ENCODE measurements at places on chromosomes 6 and 20.

DNA sequence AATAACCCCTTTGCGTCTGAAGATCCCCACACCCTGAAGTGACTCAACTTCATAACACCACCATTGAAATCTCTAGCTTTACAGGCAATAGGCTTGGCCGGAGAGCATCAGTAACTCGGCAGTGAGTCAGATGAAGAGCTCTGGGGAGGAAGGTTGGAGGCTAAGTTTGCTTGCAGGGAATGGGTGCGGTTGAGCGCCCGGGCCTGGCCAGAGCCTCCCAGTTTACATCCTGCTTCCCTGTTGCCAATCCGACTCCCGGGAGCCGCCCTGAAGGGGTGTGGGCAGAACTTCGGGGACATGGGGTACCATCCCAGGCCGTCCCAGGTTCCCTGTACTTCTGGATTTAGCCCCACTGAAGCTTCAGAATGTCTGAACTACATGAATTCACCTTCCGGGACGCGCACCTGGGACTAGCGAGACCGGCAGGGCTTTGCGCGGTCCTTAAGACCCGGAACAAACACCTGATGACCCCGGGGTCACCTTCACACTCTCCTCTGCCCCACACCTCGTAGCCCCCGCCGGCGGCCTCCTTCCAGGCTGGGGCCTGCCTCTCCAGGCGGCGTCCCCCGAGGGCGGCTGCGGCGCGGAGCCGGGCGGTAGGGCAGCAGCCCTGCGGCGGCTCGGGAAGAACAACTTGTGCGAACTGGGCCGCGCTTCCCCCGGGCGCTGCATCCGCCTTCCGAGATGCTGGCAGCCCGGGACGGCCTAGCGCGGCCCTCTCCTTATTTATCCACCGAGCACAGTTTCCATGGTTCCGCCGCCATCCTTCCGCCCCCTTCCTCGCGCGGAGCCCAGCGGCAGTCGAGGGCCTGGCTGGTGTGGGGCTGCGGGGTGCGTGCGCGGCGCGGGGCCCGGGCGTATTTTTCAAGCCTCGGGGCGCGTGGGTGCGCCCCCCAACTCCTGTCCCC lies 56.6 kb upstream of the RREB1 start:
- DNase-seq = peak; percentile 64

GRCh38 chr6:12715437-12715836 lies 1.1 kb upstream of the PHACTR1 start:
- no peak for DNase-seq

DNA sequence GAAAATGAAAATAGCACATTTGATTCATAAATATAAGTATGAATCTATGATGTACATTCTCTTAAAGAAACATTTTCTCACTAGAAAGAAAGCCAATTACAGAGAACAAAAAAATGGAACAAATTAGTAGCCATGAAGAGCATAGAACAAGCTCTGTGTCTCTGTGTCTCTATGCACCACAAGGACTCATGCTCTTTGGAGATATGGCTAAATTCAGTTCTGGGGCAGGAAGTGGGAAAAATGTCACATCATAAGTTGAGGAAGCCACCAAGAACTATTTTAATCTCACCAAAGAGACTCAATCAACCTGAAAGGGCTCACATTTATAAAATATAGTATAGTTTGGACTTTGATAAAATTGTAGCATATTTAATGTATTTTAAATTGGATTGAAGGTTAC lies 1259.8 kb upstream of the GJE1 start:
- DNase-seq = no peak

DNA sequence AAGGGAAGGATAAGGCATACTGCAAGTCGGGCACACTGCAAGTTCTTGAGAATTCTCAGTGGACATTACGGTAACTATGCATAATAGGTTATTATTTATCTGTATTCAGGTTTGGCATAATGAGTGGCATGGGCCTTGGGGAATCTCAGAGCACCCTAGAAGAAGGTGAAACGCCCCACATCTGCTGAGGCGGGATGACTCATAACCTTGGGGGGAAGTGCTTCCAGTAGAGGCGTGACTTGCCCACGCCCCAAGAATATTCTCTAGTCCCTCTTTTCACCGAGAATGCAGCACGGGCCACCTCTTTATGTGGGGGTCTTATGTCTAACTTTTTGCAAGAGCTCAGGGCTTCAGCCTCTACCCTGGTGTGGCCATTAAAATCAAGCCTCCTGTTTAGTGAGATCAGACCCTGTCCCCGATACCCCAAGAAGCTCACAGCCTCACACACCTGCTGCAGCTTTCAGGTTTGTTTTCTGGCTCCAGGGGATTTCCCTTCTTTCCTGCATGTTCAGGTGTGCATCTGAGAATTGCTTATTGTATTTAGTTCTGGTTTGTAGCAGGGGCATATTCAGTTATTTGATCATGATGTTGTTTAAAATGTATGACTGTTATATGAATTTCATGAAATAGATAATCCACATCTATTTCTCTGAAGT lies 19.1 kb downstream of the ZFP64 start:
- DNase-seq = no peak

GRCh38 chr20:53996584-53997486 lies 73.6 kb downstream of the BCAS1 start:
- DNase-seq = no peak

DNA sequence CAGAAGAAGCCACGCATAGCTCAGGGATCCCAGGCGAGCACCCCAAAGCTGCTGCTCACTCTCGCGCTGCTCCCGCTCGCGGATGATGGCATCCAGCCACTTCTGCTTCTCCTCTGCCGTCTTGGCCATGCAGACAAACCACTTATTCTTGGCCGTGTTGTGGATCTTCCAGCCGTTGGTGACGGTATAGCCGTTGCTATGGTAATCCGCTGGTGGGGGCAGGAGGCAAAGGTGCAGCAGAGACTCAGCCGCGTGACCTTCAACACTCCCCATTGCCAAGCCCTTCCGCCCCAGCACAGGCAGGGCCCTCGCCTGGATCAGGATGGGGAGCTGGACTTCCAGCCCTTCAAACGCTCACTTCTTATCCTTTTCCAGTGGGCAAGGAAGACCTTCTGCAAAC lies 136.9 kb downstream of the PREX1 start:
- DNase-seq = no peak

DNA sequence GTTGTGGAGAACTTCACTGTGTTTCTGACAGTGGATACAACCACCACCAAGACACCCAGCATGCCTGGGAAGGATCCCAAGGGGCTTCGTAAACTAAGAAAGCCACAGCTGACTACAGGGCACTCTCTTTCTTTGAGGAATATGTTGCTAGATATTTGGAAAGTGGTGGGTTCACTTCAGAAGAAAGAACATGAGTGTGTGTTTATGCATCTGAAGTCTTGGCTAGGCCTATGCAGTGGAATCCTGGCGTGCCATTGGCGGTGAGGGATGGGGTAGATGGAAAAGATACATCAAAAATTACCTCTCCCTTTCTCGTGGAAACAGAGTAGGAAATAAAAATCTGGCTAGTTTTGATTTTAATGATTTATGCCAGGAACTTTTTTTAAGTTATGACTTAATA lies 187.7 kb downstream of the PDE7B start:
- DNase-seq = no peak

- peak; percentile 1 for DNase-seq
Measured at GRCh38 chr20:59515013-59515905, 89.1 kb upstream of the PHACTR3 start.

- DNase-seq = no peak
Measured at GRCh38 chr6:126372626-126373025, 32.7 kb downstream of the CENPW start.

DNA sequence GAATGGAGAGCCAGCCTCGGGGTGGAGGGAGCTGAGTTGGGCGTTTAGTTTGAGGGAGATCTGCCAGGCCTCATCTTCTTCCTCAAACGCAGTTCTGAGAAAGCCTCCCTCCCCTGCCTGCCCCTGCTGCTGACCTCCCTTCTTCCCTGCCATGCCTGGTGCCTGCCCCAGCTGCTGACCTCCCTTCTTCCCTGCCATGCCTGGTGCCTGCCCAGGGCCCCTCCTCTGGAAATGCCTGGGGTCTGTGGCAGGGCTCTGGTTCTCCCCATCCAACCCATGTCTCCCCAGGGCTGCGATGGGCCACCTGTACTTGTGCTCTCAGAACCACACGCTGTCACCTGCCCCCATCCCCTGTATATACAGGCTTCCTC lies 114.6 kb downstream of the VEGFA start:
- DNase-seq = no peak

- DNase-seq = no peak
Measured at GRCh38 chr20:460180-460579, 2.2 kb downstream of the TBC1D20 start.

DNA sequence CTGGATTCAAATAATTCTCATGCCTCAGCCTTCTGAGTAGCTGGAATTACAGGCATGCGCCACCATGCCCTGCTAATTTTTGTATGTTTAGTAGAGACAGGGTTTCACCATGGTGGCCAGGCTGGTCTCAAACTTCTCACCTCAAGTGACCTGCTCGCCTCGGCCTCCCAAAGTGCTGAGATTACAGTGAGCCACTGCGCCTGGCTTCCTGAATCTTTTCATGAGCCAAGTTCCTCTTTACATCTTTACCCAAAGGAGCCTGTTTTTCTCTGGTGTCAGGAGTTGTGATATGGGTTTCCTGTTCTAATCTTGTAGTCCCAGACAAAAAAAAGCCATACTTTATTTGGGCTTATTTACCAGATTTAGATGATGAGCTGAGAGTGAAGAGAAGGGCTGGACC lies 34.4 kb downstream of the PCNA start:
- no peak for DNase-seq

GRCh38 chr20:5970381-5970780 lies 19.9 kb downstream of the MCM8 start:
- DNase-seq = no peak

- no peak for DNase-seq
Measured at GRCh38 chr6:11774426-11774825, 4.2 kb downstream of the ADTRP start.

DNA sequence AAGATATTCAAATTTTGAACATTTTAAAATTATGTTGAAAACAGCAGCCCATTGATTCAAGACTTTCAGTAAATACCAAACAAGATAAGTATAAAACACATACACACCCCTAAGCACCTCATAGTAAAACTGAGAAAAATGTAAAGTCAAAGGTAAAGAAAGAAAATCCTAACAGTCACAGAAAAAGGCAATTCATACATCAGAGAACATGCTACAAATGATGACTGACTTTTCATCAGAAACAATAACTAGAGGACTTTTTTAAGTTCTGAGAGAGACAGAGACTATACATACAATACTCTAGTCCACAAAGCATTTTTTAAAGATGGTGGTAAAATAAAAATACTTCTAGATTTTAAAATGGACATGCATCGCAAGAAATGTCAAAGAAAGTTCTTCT lies 111.0 kb downstream of the PFDN4 start:
- no peak for DNase-seq

DNA sequence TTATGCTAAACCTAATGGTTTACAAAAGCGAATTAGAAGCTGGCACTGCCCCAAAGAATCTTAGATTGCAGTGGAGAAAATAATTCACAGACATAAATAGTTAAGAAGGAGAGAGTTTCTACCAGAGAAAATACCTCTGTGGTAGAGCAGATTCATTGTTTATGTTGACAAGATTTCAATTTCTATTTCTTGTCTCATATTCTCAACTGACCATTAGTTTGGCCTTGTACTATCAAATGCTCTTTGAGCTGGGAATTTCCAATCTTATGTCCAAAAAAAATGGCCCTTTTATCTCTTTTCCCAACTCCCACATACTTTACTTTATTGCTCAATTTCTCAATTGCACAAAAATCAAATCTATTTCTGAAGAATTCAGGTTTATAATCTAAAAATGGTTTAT lies 804.1 kb upstream of the CITED2 start:
- no peak for DNase-seq

DNA sequence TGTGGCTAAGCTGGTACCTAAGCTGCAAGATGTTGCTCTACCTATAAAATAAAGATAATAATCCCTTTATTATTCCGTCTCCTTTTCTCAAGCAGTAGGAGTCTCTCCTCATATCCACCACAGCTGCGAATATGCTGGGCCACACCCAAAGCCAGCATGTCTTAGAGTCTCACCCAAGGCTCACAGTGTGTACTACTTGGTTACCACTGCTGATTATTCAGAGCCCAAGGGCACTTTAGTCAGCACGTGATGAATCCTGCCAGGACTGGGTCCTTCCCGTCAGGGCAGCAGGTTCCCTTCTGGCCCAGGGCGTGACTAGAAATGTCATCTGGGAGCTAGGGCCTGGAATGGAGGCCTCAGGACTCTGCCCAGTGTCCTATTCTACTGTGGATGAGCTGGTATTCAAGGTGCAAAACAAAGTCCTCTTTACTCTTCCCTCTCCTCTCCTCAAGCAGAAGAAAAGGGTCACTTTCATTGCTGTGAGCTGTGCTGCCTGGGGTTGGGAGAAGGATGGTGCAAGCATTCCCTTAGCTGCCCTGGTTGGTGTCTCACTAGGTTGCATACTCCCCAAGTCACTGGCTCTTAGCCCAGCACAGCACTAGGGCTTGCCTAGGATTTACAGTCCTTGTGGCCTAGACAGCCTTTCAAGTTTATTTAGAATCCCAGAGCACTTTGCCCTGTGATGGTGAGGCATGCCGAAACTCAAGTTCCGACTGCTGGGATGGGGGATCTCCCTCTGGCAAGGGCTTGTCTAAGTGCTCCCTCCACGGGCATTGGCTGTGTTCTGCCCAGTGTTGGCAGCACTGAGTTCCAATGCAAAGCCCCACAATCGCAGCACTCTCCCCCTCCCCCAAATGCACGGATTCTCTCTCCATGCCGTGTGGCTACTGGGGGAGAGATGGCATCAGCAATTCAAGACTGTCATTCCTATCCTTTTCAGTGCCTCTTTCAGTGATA lies 320.2 kb downstream of the BTBD9 start:
- DNase-seq = no peak
